Activated CD4-positive, alpha-beta T cell treated with anti-CD3 and anti-CD28 coated beads for 24 hours (primary cell): ENCODE measurements at places on chromosomes 6 and 20.

- no peak for DNase-seq
Observed at GRCh38 chr6:119026822-119027221, 51.6 kb downstream of the FAM184A start.

DNA sequence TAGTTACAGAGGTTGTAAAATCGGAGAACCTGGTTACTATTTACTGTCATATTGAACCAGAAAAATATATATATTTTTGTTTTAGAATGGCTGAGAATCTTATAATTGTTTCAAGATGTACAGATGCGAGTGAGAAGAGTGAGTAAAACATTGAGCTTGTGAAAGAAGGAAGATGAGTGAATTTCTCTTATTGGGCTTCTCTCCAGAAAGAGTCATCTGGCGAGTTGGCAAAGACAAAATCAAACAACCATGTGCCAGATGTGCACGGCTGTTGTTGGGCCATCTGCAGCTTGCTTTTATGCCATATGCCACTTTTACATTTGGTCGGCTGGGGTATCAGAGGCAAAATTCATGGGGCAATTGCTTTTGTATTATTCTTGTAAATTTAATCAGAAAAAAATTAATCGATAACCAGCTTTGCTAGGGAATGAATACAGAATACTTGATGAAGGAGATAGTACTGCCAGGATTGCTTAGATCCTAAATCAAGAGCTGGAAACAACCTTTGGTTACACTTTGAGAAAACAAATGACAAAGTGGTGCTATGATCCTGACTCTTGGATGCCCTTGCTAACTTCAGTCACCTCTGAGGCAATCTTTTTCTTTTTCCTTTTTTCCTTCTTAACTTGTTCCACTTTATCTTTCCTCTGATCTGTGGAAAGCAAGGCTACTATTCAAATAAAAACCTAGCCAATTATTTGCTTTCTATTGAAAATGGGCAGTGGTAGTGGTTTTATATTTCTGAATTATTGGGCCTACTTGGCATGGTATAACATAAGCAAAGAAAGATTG lies 97.1 kb upstream of the GRIK2 start:
- DNase-seq = no peak

GRCh38 chr20:9478771-9479170 lies 35.6 kb upstream of the LAMP5 start:
- no peak for DNase-seq

- no peak for DNase-seq
Observed at GRCh38 chr6:150767571-150768018, 97.9 kb upstream of the MTHFD1L start.

- DNase-seq = no peak
Observed at GRCh38 chr6:169805242-169805838, 53.9 kb downstream of the ERMARD start.

GRCh38 chr6:43817192-43817591 lies 47.2 kb downstream of the VEGFA start:
- DNase-seq = no peak

DNA sequence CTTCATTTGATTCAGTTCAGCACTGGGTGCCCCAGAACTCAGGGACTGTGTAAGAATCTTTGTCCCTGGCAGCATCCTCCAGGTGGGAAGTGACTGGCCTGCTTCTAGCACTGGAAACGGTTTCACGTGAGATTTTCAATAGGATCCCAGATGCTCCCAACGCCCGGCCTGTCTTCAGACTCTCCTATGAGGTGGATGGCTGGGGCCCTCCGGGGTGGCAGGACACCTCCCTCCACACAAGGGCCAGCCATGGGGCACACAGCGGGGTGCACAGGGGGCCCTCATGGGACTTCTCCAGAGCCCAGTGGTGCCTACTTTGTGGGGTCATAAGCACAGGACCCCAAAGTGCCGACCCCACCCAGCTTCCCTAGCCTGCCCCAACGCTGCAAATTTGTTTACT lies 72.8 kb downstream of the SMOC2 start:
- no peak for DNase-seq

- no peak for DNase-seq
Observed at GRCh38 chr6:46381057-46381456, 110.2 kb downstream of the RCAN2 start.
